ENCODE measurements at places on chromosomes 7 and 10. TPM values are rescaled to one million over a fixed set of nuclear protein-coding genes. Genes with fewer than 3 reads are reported as not detected.

DNA sequence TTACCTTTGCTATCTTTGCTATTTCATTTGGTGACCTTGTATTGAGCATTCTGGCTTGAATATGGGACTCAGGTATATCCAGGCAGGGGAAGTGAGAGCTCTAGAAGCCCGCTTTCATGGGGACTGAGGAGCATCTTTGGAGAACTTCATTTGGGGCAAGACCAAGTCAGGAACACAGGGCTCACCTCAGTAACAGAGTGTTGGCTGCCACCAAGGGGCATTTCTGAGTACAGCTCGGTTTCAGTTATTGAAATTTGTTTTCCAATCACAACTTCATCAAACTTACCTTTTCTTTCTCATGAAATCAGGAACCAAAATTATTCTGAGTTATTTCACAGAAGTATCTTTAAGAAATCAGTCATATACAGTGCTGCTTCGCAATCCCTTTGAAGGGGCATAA, 337.2 kb downstream of the C7orf25 start:
- no peak for DNase-seq

- DNase-seq: no peak
Measured at GRCh38 chr10:15763006-15763405, 43.3 kb upstream of the ITGA8 start.

- DNase-seq: peak; percentile 94
Measured at GRCh38 chr10:100998183-100998990, 1.2 kb upstream of the LZTS2 start.

DNA sequence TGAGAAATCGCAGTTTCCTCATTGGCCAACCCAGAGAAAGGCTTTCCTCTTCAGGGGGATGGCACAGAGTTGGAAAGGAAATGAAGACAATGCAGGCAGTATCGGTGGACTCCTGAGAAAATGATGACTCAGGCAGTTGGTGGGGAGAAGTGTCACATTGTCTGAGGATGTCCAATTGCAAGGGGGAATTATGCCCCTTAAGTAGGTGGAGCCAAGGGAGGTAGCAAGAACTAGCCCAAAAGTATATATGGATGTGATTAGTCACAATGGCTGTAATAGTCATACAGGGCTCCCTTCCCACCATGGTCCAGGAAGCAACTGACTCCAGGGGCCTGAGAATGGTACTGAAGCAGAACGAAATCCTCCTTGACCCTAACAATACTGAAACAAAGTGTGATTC, 58.3 kb upstream of the EGFR start:
- DNase-seq: no peak

DNA sequence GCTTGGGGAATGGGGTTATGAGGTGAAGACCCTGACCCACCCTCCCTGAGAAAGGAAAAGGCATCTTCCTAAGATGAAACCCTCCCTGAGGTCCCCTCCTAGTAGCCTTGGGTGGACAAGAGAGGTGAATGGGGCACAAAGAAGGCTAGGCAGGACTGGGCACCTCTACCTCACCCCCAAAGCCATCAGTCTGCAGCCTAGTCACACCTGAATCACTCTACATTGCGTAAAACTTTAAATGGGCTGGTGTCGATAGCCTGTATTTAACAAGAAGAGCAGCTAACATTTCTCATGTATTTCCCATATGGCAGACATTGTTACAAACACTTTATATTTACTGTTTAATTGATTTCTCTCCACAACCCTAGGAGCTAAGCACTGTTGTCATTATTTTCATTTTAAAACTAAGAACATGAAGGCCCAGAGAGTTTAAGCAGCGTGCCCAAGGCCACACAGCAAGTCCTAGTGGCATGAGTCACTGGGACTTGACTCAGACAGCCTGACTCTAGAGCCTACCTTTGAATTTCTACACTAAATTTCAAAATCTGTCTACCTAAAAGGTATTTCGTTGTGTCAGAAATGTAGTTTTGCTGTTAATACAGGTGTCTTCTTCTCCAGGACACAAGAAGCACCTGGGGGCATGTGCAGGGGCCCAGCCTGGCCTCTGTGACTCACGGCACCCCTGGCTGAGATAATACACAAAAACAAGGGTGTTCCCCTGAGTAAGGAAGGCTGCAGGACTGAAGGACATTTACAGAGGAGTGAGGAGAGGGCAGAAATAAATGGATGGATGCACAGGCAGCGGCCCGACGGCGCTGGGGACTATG, 3.4 kb downstream of the AOC1 start:
- peak; percentile 22 for DNase-seq

DNA sequence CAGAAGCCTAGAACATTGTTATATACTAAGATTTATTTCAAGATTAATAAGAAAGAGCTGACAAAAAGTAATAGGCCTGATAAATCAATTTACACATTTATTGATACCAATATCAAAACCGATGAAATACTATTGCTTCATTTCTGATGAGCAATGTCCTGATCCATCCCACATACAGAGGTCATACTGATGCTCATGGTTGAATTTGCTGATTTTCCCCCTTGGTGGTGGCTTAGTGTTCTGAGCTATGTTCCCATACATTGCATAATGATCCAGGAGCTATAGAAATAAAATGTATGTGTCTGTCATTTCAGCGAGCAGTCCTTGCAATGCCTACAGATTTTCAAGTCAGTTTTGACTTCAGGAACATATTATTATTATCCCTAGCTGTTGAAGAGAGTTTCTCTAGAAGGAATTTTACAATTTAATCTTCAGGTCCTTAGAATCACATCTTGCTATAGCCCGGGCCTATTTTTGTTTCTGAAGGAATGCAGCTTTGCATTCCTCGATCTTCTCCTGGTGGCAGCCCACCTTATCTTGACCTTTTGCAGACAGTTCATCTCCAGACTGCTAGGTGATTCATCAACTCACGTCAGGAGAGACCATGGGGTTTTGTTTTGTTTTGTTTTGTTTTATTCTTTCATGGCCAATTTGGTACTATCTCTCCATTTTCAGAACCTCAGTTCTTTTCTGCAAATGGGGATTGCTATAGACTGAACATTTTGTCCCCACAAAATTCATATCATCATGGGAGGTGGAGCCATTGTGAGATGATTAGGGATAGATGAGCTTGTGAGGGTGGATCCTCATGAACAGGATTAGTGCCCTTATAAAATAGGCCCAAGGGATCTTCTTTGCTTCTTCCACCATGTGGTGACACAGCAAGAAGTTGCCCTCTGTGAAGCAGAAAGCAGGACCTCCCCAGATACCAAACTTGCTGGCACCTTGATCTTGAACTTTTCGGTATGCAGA, 465.6 kb upstream of the IGFBP3 start:
- DNase-seq: no peak

GRCh38 chr10:289581-289980, 154.3 kb downstream of the ZMYND11 start:
- no peak for DNase-seq

- DNase-seq: no peak
Measured at GRCh38 chr7:139495580-139496125, 12.2 kb upstream of the KLRG2 start.

DNA sequence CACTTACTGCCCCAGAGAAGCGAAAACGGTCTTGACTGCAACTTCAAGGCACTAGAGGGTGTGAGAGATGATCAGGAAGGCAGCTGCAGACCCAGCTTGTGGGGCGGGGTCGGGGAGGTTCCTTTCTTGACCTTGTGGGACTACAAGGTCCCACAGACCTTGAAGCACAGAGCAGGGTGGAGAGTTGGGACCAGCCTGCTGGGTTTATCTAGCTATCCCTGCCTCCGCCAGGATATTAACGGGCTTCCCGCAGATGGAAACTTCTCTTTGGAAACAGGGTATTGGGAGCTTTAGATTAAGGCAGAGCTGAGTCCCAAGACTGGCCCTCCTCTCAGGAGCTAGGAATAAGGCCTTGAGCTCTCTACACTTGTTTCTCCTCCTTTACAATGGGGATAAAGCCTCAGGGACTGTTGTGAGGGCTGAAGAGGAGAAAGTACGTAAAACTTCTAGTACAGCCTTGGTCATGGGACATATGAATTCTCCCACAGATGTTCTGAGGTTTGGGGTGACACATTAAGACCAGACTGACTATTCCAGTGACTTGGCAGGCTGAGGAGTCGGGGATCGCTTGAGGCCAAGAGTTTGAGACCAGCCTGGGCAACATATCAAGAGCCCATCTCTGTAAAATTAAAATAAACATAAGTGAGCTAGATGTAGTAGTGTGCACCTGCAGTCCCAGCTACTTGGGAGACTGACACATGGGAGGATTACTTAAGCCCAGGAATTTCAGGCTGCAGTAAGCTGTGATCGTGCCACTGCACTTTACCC, 153.2 kb downstream of the CDH23 start:
- DNase-seq: no peak

GRCh38 chr7:30595436-30596013, 847 bp downstream of the GARS1 start:
- no peak for DNase-seq

DNA sequence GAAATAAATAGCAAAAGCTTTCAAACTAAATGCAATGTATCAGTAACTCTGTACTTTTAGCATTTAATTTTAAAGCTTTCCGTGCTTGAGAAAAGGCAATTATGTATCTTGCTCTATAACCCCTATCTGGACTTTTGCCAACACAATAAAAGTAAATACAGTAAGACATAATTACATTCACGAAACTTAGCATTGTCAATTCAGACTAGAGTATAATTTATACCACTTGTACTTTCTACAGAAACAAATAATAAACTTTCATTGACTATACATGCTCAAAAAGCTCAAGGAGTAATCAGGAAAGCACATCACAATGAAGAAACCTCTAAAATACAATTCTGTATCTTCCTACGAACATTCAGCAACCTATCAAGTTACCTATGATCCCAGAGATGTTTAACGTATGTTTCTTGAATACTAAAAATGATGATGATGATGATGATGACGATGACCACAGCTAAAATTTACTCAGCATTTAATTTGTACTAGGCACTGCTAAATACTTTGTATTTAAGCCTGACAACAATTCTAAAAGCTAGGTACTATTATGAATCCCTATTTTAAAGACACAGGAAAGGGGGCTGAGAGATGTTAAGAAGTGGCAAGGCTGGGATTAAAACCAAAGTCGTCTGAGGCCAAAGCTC, 44.9 kb downstream of the MINDY3 start:
- DNase-seq: no peak

- peak; percentile 51 for DNase-seq
Measured at GRCh38 chr10:132834891-132835847, 49.2 kb upstream of the NKX6-2 start.

- DNase-seq: no peak
Measured at GRCh38 chr7:51079494-51079893, 237.1 kb downstream of the COBL start.

DNA sequence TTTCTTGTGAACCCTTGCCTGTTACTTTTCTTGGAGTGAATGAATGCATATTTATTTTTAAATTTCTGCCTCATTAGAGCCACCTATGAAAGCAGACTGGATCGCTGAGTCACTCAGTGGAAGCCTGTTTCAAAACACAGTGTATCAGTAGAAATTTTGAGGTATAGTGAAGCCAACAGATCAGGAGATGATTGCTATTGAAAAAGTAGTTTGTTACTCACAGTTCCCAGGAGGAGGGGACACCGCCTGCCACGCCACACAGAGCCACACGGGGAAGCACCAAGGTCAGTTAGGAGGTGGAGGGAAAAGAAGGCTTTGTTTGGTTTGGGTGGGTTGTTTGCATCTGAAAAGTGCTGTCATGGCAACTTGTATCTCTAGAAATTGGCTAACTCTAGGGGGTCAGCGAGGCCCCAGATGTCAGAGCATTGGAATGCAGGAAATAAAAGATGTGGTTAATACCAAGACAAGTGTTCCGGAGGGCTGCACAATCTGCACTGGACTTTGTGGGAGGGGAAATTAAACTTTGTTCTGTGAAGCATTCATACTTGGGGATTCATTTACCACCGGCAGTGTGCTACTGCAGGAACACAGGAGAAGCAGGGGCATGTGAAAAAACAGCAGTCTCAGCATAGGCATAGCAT, 106.4 kb upstream of the SDK1 start:
- no peak for DNase-seq

DNA sequence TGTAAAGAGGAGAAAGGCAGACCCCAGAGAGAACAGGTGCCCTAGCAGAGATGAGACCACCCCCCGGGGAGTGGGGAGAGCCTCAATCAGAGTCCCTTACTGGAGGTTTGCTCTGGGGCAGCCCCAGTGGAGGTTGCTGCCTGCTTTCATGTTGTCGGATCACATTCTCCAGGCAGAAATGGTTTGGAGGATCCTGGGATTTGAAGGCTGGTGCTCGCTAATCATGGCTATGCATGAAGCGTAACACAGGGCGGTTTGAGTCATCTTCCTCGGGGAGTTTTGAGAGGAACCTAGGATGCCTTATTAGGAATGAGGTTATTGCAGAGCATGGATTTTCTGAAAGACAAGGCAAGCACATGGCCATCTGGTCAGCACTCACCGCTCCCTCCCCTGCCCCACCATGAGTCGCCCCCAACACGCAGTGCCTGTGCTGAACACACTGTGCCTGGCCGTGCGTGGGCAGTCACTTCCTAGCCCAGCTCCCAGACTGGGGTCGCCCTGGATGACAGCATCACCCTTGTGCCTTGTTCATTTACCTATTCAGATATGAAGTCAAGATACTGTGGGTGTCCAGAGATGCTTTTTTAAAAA, 319.9 kb downstream of the DPP6 start:
- no peak for DNase-seq

DNA sequence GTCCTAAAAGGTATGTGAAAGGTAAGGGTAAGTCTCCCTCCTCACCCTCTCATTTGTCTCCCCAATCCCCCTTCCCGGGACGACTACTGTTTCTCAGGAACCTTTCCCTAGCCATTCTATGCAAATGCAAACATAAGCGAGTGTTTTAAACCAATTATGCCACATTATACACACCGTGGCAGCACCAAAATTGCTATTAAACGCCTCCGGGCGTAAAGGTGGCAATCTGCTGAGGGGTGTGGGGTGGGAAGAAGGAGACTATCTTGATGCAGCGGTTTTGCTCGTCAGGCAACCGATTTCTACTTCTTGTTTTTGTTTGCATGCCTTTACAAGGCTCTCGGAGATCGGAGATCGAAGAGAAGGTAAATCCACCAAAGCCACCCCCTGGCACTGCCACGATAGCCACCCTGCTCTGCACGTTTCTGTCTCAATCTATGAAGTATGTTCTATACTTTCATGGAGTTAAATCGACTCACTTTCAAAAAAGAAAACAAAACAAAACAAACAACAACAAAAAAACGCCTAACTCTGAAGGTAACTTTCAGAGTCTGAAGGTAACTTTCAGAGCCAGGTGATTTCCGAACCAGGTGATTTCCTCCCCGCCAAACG, 46.0 kb upstream of the CDK1 start:
- DNase-seq: no peak

- DNase-seq: no peak
Measured at GRCh38 chr7:102431617-102432298, 1.6 kb upstream of the ORAI2 start.

- no peak for DNase-seq
Measured at GRCh38 chr7:24378871-24379616, 95.1 kb downstream of the NPY start.

The DDX50 gene
- 21.0 TPM for polyA plus RNA-seq

The ANXA8L1 gene
- polyA plus RNA-seq: not detected

The SEMA4G gene
- polyA plus RNA-seq: 33.1 TPM

The SORCS1 gene
- polyA plus RNA-seq: not detected

The DLX6 gene
- 0.09 TPM for polyA plus RNA-seq

The MYPN gene
- 1.6 TPM for polyA plus RNA-seq

The CROT gene
- polyA plus RNA-seq: 15.5 TPM

The ANTXRL gene
- not detected for polyA plus RNA-seq

Data from sigmoid colon (tissue), 7 donors.